ENCODE measurements at places on chromosomes 1 and 21.

GRCh38 chr1:5836776-5837440 lies 155.3 kb downstream of the NPHP4 start:
- H3K4me3 ChIP-seq = no peak overlapping the region
- no peaks in the 10 kb centered on the region for H3K36me3 ChIP-seq
- no peak for DNase-seq
- H3K4me1 ChIP-seq = no peaks in the 10 kb centered on the region

GRCh38 chr1:20366056-20366462 lies 75.4 kb downstream of the VWA5B1 start:
- H3K27ac ChIP-seq = no peak overlapping the region
- H3K36me3 ChIP-seq = no peaks in the 10 kb centered on the region
- H3K27me3 ChIP-seq = peaks cover 17% of the 10 kb centered on the region
- H3K4me1 ChIP-seq = peaks cover 7% of the 10 kb centered on the region
- H3K4me3 ChIP-seq = no peak overlapping the region

DNA sequence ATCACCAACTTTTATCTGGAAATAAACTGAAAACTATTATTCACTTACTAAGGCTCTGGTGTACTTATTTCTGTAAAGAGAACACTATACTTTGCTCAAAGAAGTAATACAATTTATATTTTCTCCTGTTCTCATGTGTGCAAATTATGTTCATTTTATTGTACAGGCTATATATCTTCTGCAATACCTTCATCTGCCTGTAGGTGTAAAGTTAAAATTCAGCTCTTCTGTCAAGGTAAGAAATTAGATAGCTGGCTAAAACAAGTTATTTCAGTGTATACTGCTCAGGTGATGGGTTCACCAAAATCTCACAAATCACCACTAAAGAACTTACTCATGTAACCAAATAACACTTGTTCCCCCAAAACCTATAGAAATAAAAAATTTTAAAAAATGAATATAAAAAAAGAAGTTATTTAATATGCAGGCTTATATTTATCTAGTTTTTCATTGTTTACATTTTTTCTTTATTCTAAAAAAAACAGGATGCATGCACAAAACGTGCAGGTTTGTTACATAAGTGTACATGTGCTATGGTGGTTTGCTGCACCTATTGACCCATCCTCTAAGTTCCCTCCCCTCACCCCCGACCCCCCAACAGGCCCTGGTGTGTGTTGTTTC lies 81.5 kb downstream of the PTGER3 start:
- no peaks in the 10 kb centered on the region for H3K27me3 ChIP-seq
- H3K36me3 ChIP-seq = no peaks in the 10 kb centered on the region
- no peak for DNase-seq
- H3K4me1 ChIP-seq = no peaks in the 10 kb centered on the region
- no peak overlapping the region for H3K4me3 ChIP-seq

DNA sequence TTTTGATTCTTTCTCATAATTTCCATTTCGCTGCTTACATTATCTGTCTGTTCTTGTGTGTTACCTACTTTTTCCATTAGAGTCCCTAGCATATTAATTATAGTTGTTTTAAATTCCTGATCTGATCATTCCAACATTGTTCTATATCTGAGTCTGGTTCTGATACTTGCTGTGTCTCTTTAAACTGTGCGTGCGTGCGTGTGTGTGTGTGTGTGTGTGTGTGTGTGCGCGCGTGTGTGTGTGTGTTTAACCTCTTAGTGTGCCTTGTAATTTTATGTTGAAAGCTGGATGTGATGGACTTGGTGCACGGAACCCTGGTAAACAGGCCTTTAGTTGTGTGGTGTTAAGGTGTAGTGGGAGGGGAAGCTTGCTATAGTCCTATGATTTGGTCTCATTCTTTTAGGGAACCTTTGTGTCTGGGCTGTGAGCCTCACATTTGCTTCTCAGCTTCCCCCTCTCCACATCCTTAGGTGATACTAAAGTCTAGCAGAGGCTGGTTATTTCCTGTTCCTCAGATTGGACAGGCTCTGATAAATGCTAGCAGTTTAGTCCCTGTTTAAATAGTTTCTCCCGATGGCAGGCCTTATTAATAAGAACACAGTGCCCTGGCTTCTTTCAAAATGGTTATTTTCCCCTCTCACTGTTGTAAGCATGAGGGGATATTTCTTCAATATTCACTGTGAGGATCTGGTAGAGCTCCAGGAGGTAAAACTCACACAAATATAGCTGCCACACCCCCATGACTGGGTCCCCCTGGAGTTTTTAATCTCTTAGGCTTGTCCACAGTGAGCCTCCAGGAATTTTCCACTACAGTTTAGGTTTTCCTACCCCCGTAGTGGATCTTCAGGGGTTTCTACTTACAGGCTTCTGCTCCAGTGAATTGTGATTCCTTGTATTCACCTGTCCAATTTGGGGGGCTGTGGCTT lies 118.3 kb downstream of the GALNT2 start:
- no peak overlapping the region for H3K4me3 ChIP-seq
- H3K27ac ChIP-seq = peak overlapping the region; percentile 47
- no peak for DNase-seq
- no peaks in the 10 kb centered on the region for H3K27me3 ChIP-seq

DNA sequence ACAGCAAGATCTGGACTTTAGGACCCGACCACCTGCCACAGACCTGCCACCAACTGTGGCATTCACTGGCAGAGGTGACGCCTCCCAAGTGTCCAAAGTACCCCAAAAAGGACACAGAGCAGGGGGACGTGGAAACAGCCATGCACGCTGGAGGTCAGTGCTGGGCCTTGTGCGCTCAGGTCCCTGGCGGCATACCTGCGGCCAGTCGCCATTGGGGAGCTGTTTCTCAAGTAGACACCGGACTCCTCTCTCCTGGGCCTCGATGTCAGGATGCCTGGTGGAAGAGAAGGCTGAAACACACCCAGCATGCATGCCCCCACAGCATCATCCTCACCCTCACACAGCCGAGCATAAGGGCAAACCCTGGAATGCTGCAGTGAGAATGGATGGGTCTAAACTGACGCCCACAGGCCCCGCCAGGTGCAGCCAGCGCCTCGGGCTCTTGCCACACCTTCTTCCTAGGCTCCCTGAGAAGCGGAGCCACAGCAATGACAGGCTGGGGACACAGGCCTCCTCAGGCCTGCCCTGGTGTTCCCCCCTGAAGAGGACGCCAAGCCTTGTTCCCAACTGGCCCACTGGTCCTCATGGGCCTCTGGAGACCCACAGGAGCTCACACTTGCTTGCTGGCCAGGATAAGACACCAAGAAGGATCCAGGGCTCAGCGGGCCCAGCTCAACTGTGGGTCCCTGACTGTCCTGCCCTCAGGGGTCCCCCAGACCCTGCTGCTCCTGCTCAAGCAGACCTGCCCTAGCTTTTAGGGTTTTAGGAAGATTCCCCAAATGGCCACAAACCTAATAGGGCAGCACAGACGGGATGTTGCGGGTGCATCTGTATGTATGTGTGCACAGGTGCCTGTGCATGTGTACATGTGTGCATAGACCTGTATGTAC lies 7.7 kb upstream of the SPATC1L start:
- no peaks in the 10 kb centered on the region for H3K4me1 ChIP-seq
- H3K4me3 ChIP-seq = no peak overlapping the region
- H3K27ac ChIP-seq = no peak overlapping the region
- H3K27me3 ChIP-seq = no peaks in the 10 kb centered on the region
- no peaks in the 10 kb centered on the region for H3K36me3 ChIP-seq
- DNase-seq = no peak

DNA sequence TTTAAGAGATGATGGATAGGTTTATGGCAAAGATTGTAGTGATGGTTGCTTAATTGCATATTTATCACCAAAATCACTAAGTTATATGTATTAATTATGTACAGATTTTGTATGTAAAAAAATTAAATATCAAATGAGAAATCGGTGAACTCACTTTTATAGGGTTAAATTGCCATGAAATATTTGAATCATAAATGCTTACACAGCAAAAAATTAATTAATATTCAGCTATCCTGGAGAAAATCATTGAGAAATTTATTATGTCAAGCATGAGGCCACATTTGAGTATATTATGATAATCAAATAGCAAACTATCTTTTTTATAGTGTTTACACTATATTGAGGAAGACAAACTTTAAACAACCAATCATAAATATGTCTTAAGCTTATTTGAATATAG lies 239.4 kb upstream of the BRINP3 start:
- no peak overlapping the region for H3K4me3 ChIP-seq
- no peaks in the 10 kb centered on the region for H3K36me3 ChIP-seq
- no peak for DNase-seq
- no peak overlapping the region for H3K27ac ChIP-seq
- no peaks in the 10 kb centered on the region for H3K4me1 ChIP-seq

GRCh38 chr1:33220676-33221384 lies 35.5 kb upstream of the ZNF362 start:
- H3K27me3 ChIP-seq = no peaks in the 10 kb centered on the region
- no peaks in the 10 kb centered on the region for H3K36me3 ChIP-seq
- H3K4me1 ChIP-seq = no peaks in the 10 kb centered on the region
- no peak overlapping the region for H3K27ac ChIP-seq
- H3K4me3 ChIP-seq = no peak overlapping the region

DNA sequence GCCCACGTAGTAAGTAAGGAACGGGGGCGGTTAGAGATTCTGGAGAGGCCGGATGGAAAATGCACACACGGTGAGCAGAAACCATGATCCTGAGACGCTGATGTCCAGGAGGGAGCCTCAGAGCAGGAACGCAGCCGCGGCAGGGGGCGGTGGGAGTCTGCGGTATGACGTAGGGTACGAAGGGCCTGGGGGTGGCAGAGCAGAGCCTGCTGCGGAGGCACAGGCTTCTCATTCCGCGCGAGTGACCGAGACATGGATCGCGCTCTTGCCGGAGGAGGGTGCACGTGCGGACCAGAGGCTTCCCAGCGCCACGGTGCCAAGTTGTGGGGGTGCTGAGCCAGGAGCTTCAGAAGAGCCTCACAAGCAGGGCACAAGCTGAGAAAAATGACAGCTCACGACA lies 176.2 kb downstream of the KIF26B start:
- H3K4me1 ChIP-seq = no peaks in the 10 kb centered on the region
- H3K4me3 ChIP-seq = no peak overlapping the region
- no peaks in the 10 kb centered on the region for H3K36me3 ChIP-seq
- H3K27me3 ChIP-seq = no peaks in the 10 kb centered on the region

DNA sequence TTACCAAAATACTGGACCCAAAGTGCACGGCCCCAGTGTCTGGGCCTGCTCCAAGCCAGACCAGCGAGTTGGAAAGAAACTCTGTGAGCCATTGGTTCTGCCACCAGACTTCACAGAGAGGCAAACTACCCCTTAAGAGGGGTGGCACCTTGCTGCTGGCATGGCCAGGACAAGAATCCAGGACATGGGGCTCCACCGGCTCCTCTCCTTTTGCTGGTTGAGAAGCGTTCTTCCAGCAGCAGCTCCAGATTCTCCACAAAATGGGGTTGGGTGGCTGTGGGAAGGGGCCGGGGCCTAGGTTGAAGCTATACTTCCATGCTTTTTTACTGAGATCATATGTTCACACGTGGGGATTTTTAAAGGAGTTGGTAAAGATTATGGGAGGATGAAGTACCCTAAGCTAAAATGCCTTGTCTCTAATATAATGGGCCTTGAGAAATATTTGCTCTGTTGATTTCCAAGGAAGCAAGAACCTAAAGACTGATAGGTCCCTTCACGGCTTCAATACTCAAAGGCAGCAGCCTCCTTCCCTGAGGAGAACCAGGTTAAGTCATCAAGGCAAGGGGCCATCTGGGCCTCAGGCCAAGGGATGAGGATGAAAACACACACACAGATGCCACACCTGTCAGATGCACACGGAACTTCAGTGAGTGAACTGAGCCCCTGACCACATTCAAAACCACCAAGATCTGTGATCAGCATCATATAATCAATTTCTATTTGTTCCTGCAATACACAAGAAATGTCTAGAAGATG lies 3.1 kb downstream of the C1orf198 start:
- no peaks in the 10 kb centered on the region for H3K27me3 ChIP-seq
- no peak overlapping the region for H3K4me3 ChIP-seq
- H3K36me3 ChIP-seq = no peaks in the 10 kb centered on the region

DNA sequence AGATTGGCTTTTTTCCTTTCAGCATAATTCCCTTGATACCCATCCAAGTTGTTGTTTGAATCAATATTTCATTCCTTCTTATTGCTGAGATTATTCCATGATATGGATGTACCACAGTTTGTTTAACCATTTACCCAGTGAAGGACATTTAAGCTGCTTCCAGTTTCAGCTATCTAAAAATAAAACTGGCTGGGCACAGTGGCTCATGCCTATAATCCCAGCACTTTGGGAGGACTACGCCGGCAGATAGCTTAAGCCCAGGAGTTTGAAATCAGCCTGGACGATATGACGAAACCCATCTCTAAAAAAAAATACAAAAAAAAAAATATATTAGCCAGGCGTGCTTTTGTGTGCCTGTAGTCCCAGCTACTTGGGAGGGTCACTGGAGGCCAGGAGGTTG lies 32.6 kb downstream of the SEMA6C start:
- no peak overlapping the region for H3K4me3 ChIP-seq
- no peaks in the 10 kb centered on the region for H3K4me1 ChIP-seq
- no peak for DNase-seq
- H3K36me3 ChIP-seq = peaks cover 11% of the 10 kb centered on the region
- H3K27me3 ChIP-seq = no peaks in the 10 kb centered on the region

GRCh38 chr1:3070644-3071564 lies 1.9 kb downstream of the PRDM16 start:
- no peaks in the 10 kb centered on the region for H3K27me3 ChIP-seq
- no peaks in the 10 kb centered on the region for H3K4me1 ChIP-seq
- H3K27ac ChIP-seq = no peak overlapping the region
- no peaks in the 10 kb centered on the region for H3K36me3 ChIP-seq
- no peak overlapping the region for H3K4me3 ChIP-seq
- peak; percentile 22 for DNase-seq

DNA sequence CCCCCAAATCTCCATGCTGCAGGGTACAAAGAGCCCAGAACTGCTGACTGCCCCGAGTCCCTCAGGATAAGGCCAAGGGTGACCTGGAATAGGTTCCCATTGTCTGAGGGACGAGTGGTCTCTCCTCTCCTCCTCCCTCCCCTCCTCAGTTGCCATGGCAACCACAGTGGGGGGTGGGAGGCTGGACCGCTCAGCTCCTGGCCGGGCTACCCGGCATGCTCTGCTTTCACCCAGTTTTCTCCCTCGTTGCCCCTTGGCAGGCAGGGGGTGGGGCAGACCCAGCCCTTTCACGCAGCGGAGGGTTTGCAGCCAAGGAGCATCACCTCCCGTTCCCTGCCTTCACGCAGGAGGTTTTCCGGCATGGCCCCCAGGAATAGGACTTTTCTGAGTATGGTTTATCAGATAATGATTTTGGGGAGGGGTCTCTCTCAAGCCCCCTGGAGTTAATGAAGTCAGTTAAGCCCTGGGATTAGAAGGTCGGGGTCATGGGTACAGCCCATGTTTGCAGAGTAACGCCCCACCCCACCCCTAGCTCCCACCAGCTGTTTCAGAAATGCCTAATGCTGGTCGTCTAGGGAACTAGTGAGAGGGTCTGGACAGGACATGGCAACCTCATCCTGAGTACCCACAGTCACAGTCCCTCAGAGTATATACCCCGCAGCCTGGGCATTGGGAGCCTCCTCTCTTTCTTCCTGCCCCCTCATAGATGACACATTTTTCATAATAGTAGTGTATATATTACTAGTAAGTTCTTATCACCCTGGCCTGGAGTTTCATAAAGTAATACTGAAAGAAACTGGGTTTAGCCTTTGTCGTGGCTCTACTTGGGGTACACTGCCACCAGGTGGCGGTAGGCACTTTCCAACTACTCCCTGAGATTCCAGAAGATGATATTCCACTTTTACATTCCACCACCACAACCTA lies 20.7 kb downstream of the C1QB start:
- no peaks in the 10 kb centered on the region for H3K4me1 ChIP-seq
- H3K27ac ChIP-seq = no peak overlapping the region
- H3K36me3 ChIP-seq = no peaks in the 10 kb centered on the region
- H3K4me3 ChIP-seq = no peak overlapping the region
- no peaks in the 10 kb centered on the region for H3K27me3 ChIP-seq

- H3K36me3 ChIP-seq = no peaks in the 10 kb centered on the region
- no peak overlapping the region for H3K27ac ChIP-seq
- H3K4me3 ChIP-seq = no peak overlapping the region
- no peaks in the 10 kb centered on the region for H3K27me3 ChIP-seq
- no peak for DNase-seq
These were observed 16.0 kb downstream of the OR2T11 start for GRCh38 chr1:248618878-248619277.

Data from right lobe of liver (tissue), 6 donors.